ENCODE measurements at places on chromosomes 6 and 20.
A peak's percentile ranks its signal among the peaks of the same experiment; 100 is the strongest.

GRCh38 chr6:142469220-142469619, 167.4 kb downstream of the ADGRG6 start:
- no peak for DNase-seq

- DNase-seq: no peak
These were observed at the start of gene SLC2A10 for GRCh38 chr20:46709459-46710152. SLC2A10 (plus strand) TSS chr20:46709649; CDS start chr20:46709737, 88 bp downstream.

- DNase-seq: no peak
These were observed 1226.8 kb upstream of the MAP3K7 start for GRCh38 chr6:91813641-91814040.

- no peak for DNase-seq
These were observed 72.9 kb downstream of the BMP6 start for GRCh38 chr6:7798751-7799150.

GRCh38 chr20:59323731-59324130, 23.3 kb downstream of the EDN3 start:
- no peak for DNase-seq

- DNase-seq: no peak
These were observed 50.5 kb downstream of the FHL5 start for GRCh38 chr6:96613291-96613999.

DNA sequence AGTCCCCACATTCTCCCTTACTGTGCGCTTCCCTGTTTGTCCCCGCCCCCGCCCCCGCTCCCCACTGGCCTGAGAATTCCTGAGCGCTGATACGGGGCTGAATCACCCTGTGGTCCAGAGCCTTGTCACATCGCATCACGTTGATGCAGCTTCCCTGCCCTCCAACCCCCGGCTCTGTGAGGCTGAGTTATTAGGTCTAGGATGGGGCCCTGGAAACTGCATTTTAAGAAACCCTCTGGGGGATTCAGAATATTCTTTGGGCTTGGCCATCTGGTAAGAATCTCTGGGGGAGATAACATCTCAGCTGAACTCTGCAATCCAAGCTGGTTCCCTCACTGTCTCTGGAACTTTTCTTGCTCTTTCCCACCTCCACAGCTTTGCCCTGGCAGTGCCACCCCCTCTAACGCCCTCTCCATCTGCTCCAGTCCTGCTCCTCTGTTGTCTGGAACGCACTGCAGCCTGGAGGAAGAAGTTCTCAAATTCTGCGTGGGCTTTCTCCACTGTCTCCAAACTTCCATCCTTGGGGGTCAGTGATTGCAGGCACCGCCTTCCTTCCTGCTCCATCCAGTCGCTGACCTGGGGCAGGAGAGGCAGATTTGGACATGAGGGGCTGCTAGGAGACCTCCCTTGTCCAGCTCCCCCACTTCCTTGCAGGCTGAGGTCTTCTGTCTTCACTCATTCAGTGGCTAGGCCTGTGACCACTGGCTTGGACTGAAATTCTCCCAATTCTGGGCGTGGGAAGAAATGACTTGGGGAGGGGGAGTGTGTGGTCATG, 42.6 kb downstream of the KIAA1755 start:
- DNase-seq: no peak

DNA sequence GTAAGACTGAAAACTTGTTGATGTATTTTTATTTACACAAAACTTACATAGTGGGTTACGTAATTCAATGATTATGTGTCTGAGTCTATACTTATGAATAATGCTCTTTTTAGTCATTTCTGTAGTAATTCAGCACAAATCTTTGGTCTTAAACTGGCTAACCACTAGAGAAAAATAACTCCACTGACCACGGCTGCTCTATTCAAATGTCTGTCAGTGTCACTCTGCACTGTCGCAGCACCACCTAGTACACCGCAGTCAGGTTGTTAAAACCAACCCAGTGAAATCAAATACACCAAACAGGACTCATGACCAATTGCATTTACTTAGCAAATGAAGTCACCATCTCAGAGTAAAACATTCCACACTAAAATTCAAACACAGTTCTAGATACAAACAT, 93.5 kb upstream of the CCDC28A start:
- DNase-seq: no peak

DNA sequence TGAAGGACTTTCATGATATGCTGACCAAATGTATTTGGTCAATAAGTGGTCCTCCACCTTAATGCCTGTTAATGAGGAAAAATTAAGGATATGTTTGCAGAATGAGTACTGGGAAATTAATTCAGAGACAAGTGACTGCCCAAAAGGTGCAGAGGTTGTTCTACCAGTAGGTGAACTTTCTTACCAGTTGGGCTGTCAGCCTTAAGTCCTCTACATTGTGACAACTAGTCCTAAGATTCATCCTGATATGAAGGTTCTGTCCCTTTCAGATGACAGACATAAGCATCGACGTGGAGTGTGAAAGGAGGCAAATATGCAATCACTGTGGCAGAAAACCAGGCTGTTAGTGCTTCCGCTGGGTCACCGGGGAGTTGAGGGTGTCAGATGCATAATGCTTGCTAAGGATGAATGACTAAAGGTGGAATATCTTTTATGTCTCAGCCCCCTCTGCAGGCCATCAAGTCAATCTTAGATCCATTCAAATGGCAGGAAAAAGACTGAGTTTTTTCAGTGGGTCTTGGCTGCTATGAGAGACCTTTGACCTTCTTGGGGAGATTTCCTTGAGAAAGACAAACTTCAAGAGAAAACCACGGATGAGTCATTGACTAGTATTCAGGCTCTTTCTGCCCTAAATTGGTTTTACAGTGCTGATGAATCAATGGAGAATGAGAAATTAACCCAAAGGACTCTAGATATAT, 226.0 kb downstream of the TPBG start:
- peak; percentile 17 for DNase-seq

GRCh38 chr6:117156741-117157140, 108.6 kb upstream of the VGLL2 start:
- DNase-seq: no peak

DNA sequence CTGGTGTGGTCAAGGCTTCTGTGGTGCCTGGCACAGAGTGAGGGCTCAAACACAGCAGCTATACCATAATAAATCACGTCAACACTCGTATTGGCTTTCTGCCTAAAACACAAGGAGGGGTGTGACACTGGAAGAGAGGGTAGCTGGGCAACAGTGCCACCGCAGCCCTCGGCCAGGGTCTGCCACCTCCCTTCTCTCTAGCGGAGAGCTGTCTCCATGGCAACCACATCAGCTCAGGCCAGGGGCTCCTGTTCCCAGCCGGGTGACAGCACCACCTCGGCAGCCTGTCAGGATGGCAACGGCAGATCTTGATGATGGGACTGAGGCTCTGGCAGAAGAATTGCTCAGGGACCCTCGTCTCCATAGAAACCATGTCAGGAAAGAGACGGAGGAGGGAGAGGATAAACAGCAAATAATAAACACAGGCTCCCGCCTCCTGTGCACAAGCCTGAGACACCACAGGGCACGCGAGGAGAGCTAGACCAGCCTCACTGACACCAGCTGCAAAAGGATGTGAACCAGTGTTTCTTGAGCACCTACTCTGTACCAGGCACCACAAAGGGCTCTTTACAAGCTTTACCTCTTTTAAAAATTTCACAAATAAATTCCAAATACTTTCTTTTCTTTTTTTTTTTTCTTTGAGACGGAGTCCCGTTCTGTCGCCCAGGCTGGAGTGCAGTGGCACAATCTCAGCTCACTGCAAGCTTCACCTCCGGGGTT, 50.4 kb upstream of the TLDC2 start:
- DNase-seq: no peak

- no peak for DNase-seq
These were observed 47.7 kb downstream of the ZNF831 start for GRCh38 chr20:59211208-59211765.

DNA sequence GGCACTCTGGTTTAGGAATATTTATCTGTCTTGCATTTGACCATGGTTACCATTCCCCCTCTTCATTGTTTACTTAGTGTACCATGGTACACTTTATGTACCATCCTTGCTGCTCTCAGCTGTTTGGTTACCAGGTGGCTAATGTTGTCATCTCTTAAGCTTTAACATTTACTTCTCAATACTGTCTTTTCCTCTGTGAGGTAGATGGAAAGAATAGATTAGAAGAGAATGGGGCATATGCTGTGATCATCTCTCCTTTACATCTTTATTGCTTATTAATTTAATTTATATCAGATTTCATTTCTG, 109.2 kb downstream of the NCOA3 start:
- no peak for DNase-seq

DNA sequence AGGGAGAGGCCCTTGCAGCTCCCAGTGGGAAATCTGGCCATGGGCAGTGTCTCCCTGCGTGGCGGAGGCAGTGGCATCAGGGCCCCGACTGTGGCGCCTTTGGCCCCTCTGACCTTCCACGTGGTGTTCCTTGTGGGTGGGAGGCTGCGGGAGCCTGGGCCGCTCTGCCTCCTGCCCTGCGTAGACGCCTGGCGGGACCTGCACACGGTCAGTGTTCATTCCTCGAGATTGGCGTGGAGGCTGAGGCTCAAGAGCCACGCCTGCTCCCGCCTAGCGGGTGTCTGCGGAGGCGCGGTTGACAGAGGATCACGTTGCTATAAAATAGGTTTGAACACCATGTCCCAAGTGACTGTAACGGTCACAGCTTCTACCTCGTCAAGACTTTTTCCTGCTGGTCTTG, 14.0 kb downstream of the COL9A3 start:
- DNase-seq: no peak

Measured in NCI-H1436 treated with DMSO at 0.1 percent for 48 hours (cell line).